ENCODE measurements at places on chromosomes 5 and 9.

DNA sequence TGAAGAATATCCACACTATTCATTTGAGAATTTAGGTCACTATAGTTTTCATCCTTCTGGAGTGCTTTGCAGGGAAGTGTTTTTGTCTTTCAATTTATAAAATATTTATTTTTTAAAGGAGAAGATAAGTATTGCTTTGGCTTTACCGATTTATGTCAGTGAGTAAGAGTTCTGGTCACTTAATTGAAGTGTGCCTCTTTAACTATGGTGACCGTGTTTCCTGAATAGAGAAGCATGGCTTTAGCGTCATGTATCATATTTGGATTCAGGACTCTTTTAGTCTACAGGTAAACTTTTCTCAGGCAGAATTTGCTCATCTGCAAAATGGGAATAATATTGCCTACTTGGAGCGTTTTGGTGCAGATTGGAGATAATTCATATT is 902 bp downstream of the BDP1 start:
- DNase-seq, result no peak

- DNase-seq, result no peak
These were observed 142.9 kb downstream of the NR2F1-AS1 start for GRCh38 chr5:93438124-93438523.

- DNase-seq, result no peak
These were observed 137.7 kb upstream of the SMIM23 start for GRCh38 chr5:171647904-171648260.

DNA sequence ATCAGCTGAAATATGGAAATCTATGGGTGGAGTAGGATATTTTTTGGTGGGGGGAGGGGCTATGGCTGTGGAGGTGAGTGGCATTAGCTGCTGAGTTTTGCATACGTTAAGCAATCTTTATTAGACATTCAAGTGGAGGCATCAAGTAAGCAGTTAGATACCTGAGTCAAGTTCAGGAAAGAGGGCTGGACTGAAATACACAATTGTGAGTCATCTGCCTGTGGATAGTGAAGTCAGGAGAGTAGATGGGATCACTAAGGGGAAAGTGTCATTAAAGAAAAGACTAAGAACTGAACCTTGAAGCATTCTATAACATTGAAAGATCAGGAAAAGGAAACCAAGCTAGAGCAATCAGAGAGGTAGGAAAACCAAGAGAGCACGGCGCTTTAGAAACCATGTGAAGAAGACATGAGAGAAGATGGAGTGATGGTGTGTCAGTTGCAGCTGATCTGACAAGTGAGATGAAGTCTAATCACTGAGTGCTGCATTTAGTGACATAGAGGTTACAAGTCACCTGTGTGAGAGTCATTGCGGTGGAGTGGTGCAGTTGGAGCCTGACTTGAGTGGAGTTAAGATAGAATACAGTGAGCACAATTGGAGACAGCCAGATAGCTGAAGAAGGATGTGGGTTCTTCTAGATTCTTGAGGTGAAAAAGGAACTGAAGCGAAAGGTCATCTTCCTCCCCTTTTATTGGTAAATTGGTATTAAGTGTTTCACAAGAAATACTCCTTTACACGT is 88.7 kb downstream of the PIP5K1B start:
- DNase-seq, result no peak

DNA sequence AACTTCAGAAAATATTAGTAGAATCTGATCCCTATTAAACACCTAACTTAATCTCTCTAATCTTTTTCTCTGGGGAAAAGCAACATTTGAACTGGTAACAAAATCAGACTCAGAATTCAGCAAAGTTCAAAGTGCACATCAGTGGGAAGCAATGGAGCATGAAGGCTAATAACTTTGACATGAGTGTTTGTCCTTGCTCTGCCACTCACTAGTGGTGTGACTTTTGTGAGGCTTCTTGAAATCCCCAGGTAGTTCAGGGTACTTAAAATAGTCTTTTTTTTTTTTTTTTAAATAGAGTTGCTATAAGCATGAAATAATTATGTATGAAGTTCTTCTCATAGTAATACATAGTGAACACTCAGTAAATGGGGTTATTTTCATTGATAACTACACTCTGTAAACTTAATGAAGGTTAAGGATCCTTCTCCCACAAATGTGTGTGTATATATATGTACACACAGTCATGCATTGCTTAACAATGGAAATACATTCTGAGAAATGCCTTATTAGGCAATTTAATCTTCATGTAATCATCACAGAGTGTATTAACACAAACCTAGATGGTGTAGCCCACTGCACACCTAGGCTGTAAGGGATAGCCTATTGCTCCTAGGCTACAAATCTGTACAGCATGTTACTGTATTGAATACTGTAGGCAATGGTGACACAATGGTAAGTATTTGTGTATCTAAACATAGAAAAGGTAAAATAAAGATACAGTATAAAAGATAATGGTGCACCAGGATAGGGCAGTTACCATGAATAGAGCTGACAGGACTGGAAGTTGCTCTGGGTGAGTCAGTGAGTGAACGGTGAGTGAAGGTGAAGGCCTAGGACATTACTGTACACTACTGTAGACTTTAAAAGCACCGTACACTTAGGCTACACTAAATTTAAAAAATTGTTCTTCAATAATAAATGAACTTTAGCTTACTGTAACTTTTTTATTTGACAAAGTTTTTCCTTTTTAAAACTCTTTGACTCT is 73.3 kb upstream of the HMHB1 start:
- DNase-seq, result no peak

DNA sequence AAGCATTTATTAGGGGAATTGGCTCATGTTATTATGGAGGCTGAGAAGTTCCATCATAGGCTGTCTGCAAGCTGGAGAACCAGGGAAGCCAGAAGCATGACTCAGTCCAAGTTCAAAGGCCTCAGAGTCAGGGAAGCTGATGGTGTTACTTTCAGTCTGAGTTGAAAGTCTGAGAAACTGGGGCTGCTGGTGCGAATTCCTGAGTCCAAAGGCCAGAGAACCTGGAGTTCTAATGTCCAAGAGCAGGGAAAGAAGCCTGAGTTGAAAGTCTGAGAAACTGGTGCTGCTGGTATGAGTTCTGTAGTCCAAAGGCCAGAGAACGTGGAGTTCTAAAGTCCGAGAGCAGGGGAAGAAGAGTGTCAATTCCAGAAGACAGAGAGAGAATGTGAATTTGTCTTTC is 641.1 kb downstream of the ISL1 start:
- no peak for DNase-seq

GRCh38 chr5:113273948-113274347 is 160.8 kb downstream of the TSSK1B start:
- no peak for DNase-seq

DNA sequence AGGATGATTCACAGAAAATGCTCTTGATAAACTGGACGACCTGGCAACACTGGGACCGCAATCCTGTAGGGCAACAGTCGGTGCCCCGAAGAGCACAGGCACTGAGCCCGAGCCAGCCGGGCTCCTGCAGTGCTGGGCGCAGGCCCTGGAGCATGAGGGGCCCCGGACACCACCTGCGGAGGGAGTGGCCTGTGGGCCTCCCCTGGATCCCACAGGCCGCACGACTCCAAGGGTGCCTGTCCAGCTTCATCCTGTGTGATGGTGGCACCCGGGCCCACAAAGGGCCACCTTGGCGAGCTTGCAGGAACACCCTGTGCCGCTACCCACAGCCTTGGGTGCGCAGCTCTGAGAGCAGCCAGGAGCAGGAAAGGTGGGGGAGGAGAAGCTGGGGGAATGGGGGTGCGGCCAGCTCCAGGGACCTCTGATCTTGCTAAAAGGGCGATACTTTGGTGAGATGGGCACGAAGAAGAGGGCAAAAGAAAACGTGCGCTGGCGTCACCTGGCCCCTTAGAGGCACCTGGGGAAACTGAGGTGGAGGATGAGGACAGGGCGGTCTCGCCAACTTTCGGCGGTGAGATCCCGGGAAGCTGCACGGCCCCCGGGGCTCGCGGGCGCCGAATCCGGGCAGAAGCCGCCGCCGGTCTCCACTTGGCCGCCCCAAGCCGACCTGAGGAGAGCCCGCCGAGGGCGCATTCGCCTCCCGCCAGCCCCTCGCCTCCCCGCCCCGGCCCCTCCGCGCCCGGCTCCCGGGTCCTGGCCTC is 722 bp downstream of the TBC1D9B start:
- no peak for DNase-seq

- no peak for DNase-seq
These were observed 80.6 kb upstream of the IL6ST start for GRCh38 chr5:56075361-56075760.

DNA sequence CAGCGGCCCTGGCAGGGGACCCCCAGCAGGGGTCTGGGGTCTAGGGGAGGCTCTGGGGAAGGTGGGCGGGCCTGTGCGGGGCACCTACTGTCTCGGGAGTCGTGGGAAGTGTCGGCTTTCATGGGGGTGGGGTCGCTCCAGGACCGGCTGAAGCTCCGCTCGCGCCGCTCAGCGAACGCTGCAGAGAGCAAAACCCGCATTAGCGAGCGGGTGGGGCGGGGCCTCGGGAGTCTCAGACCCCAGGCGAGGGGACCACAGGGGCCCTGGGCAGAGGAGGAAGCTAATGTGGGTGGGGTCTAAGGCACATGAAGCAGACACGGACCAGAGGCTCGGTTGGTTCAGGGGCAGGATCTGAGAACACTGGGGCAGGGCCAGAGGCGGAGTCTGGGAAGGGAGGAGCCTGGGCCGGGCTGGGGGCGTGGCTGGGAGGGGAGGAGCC is 5.5 kb downstream of the NSMF start:
- DNase-seq, result no peak

GRCh38 chr5:79011219-79011836 is 26.2 kb upstream of the ARSB start:
- no peak for DNase-seq
